NCI-H1930 (cell line): ENCODE measurements at places on chromosomes 6 and 20.
A peak's percentile ranks its signal among the peaks of the same experiment; 100 is the strongest.

DNA sequence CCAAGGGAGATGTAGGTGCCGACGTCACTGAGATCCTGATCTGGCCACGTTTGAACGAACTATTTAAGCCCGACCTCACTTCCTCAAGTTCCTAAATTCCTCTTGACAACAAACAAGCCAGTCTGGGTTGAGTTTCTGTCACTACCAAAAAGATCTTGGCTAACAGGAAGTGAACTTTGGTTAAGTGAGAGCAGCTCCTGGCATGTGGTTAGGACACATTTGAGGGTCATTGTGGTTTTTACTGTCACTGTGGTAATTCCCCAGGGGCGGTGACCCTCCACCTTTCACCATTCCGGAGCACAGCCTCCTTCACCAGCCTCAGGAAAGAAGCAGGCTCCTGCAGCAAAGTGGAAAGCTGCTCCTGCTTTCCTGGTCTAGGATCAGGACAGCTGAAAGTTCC is 43.1 kb upstream of the ZNF831 start:
- no peak for DNase-seq

DNA sequence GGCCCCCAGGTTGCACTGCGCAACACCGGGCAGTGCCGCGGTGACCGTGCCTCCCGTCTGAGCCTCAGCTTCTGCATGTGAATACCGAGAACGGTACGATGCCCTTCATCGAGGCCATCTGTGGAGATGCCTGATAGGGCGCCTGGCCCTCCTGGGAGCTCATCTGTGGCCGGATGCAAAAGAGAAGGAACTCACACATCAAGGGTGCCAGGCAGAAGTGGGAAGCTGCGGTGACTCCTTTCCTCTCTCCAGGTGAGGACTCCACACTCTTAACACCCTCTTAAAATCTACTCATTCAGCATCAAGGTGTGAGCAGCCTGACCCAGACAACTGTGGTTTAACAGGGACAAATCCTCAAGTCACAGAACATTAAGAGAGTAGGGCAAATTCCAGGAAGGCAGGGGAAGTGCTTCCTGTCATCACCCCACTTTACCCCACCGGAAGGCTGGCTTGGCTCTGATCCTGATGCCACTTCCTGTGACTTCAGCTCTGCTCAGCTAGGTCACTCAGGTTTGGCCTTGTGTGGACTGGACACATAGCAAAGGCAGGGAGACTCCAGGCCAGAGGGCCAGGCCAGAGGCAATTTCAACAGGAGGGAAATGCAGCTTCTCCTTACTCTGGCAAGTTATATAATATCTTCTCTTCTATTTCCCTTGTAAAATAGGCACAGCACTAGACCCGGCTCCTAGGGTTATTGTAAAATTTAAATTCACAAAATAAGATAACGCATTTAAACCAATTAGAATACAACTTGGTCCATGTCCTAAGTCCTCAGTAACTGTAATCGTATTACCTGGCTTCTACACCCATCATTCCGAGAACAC is 69.4 kb downstream of the CPNE5 start:
- DNase-seq = no peak

GRCh38 chr20:51768759-51769517 is 748 bp upstream of the ATP9A start:
- DNase-seq = no peak

GRCh38 chr6:144564202-144564601 is 279.1 kb downstream of the UTRN start:
- DNase-seq = no peak

DNA sequence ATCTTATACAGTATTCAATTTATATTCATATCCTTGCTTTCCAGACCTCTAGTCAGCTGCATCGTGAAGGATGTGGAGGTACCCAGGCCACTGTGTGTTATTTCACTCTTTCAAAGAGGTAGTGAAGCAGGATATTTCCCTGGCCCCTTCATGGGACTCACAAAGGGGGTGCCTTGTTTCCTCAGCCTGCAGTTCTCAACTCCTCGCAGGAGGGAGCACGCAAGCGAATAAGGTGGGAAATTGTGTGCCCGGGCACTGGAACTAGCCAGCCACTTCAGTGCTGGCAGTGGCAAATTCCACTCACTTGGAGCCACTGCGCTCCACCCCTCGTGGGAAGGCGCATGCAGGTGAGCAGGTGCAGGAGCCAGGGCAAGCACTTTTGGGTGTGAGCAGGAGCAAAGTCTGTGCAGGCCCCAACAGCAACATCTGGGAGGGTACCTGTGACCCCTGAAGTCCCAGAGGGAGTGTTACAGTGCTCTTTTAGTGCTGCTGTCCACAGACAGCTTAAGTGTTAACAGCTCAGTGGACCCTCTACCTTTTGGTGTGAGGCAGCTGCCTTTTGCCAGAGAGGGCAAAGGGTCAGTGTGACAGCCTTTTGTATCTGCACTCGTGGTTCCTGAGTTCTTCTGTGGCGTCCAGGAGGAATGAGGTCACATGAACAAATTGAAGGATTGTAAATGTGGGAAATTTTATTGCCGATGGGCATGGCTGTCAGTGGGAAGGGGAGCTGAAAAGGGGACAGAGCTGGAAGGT is 49.4 kb upstream of the FAM135A start:
- DNase-seq = no peak

DNA sequence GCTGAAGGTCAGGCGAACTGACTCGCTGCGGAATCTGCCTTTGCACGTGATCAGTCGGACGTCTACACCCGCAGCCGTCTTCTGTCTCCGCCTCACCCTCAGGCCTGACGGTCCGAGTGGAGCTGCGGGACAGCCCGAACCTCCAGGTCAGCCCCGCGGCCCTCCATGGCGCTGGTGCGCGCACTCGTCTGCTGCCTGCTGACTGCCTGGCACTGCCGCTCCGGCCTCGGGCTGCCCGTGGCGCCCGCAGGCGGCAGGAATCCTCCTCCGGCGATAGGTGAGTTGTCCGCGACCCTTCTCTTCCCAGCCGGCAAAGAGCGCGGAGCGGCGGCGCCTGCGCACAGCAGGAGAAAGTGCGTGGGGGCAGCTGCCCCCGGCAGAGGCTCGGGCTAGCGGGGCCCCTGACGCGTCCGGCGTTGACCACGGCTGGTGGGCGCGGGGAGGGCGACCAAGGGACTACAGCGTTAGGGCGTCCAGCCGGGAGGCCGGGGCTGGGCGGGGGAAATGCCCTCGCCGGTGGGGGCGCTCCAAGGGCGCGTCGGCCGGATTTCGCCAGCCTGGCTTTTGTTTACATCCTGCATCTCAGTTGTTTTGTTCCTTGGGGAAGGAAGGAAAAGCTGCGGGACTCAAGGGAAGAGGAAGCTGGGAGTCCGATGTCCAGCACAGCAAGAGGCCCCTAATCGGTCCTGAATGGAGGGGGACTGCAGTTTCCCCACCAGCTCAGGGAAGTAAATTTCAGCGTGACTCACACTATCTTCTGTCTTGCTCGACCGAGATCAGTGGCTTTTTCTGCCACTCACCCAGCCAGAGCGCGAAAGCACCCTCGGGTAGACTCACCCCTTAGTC is at the start of gene SMPDL3A:
SMPDL3A (plus strand) TSS at position 77 of the 846 bp plus-strand sequence; CDS start at position 166, 89 bp downstream.
- peak; percentile 60 for DNase-seq

DNA sequence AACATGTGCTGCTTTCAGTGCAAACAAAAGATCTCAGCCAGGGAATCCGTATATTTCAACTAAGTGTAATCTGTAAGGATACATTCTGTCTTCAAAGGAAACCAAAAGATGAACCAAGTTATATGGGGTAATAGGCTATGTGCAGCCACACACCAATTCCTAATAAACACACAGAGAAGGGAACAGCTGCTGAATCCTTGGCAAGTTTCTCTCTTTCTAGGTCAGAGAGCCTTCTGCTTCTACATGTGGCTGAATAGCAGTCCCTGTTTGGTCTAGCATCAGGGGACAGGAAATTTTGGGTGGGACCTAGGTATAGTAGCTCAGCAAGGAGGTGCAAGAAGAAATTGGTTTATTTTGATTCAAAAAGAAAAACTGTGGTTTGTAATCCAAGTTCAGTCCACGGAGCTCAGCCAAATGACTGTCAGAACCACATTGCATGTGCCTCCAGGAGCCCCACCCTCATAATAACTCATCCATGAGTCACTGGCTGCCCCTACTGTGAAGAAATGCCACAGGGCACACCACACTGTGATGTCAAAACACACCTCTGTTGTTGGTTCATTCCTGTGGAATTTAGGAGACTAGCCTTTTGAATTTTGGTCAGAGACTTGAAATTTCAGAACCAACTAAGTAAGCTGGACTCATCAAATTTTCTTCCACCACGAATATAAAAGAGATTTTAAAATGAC is 21.1 kb downstream of the SPTLC3 start:
- no peak for DNase-seq

DNA sequence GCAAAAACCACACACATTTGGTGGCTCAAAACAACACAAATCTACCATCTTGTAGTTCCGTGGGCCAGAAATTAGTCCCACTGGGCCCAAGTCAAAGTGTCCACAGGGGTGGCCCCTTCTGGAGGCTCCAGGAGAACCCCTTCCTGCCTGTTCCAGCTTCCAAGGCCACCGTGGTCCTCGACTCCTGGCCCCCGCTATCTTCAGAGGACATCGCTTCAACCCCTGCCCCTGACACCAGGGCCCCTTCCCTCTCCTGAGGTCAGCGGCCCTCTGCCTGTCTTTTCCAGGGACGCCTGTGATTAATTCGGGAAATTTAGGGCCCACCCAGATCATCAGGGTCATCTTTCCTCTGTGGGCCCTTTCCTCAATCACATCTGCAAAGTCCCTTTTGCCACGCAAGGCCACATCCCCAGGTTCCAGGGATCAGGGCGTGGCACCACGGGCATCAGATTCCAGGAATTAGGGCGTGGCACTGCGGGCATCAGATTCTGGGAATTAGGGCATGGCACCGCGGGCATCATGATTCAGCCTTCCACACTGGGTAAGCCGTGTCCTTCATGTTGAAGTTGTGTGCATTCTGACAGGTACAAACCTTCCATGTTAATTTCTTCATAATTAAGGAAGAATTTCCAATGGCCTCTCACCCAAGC is 59.9 kb upstream of the SMOC2 start:
- no peak for DNase-seq

- DNase-seq = no peak
Measured at GRCh38 chr6:108872575-108872974, 24.4 kb downstream of the ARMC2 start.

DNA sequence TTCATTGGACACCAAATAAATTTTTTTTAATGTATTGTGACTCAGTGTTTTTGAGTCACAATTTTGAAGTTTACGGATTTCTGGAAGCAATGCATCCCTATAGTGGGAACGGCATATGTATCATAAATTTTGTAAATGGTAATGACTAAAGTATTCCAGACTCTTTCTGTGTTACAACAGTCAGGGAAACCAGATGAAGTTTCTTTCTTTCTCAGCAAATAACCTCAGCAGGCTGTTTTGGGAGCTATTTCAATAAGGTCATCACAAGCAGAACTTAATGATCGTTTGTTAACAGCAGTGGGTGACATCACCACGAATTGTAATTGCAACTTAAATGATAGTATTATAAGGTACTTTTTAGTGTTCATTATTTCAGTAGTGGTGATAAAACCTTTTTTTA is 52.0 kb downstream of the HIVEP1 start:
- no peak for DNase-seq

GRCh38 chr6:3186974-3187382 is 29.6 kb upstream of the TUBB2A start:
- DNase-seq = no peak

- DNase-seq = no peak
Measured at GRCh38 chr6:105994591-105995390, 91.3 kb upstream of the PRDM1 start.

DNA sequence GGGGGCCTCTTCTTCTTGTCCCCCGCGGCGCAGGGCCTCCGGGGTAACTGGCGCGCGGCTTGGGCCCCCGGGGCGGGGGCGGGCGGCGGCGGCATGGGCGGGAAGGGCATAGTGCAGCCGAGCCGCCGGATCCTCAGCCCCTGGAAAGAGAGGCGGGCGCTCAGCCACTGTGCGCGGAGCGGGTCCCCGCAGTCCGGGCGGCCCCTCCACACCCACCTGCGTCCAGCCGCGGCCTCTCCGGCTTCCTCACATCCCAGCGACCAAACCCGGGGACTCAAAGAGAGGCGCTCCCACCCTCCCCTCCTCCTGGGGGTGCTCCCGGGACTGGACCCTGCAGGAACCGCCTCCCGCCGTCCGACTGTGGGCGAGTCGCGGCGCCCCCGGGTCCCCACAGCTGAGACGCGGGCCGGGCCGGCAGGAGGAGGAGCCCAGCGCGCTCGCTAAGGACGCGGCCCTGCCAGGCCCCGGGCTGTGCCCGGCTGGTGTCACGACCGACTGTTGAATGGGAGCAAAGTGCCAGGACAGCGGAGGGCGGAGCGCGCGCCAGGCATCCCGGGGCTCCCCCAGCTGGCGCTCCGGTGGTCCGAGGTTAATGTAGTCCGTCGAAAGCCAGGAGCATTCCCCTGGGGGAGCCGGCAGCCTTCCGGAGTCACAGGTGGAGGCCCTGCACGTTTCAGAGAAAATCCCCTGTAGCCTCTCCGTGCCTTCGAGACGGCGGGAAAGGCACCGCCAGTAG is at the start of gene PRR18:
PRR18 (minus strand) TSS at position 360 of the 736 bp plus-strand sequence; CDS start at position 110, 250 bp downstream.
- peak; percentile 13 for DNase-seq

GRCh38 chr6:2147766-2148448 is 97.5 kb downstream of the GMDS start:
- DNase-seq = no peak

GRCh38 chr6:159116343-159116742 is 52.9 kb upstream of the FNDC1 start:
- no peak for DNase-seq

- DNase-seq = no peak
Measured at GRCh38 chr6:147244832-147245231, 40.6 kb downstream of the STXBP5 start.

GRCh38 chr20:38104285-38104684 is 60.8 kb downstream of the TGM2 start:
- DNase-seq = no peak

DNA sequence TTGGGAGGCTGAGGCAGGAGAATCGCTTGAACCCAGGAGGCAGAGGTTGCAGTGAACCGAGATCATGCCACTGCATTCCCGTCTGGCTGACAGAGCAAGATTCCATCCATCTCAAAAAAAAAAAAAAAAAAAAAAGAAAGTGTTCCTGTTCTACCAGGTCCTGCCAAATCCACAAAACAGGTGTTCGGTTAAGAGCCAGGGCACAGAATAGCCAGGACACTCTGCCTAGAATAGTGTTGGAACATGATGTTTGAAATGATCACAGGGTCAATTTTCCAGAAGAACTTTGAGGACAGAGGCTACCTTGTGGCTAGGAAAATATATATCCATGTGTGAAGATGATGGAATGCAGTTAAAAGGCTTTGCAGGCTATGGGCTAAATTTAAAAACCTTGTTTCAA is 63.6 kb upstream of the TRAF3IP2 start:
- no peak for DNase-seq

GRCh38 chr20:41616228-41616627 is 1.9 kb downstream of the CHD6 start:
- no peak for DNase-seq

DNA sequence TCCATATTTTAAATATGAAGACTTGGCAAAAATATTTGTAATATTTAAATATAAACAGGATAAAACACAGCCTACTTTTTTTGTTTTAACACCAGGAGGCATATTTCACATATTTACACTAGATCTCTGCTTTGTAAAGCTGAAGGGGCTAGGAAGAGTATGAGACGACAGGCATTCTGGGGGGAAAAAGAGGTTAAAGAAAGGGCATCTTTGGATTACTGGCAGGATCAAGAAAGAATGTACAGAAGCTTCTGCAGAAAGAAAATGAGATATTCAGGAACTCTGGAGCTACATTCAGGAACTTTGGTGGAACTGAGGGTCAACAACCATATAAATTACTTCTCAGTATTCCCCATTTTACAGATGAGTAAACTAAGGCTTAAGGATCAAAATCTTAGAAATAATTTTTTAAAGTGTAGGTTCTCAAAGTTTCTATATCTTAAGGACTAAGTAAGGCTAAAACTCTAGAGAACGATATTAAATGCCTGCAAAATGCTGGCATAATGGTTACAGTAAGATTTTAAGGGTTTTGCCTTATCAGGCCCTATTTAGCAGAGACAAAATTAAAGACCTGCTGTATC is 156.5 kb downstream of the CDK19 start:
- DNase-seq = no peak
